ENCODE measurements at places on chromosomes 13 and 19. TPM values are rescaled to one million over a fixed set of nuclear protein-coding genes. Genes with fewer than 3 reads are reported as not detected.

DNA sequence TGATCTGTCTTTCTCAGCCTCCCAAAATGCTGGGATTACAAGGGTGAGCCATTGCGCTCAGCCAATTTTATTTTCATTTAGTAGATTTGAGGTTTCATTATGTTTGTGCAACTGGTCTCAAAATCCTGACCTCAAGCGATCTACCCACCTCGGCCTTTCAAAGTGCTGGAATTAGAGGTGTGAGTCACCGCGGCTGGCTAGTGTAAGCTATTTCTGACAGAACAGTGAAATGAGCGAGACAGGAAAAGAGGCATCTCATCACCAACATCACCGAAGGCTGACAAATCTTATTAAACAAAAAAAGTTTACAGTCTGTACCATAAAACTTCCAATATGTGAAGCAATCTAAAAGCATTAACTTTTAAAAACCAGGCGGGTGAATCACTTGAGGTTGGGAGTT lies 12.2 kb upstream of the ZNF888 start:
- no peak for DNase-seq

The DCAF15 gene
- total RNA-seq: 64.0 TPM

DNA sequence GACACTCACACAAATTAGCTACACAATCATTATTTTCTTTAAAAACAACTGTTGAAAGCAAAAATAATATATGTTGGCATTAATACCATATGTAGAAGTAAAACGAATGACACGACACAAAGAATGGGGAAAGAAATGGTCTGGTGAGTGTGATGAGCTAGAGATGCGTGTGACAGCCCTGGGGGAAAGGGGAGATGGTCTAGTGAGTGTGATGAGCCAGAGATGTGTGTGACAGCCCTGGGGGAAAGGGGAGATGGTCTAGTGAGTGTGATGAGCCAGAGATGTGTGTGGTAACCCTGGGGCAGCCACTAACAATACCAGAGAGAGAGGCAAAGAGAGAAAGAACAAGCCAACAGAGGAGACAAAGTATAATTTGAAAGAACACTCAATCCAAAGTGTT lies 22.3 kb upstream of the LAMP1 start:
- no peak for DNase-seq

The OR7D4 gene
- not detected for total RNA-seq

DNA sequence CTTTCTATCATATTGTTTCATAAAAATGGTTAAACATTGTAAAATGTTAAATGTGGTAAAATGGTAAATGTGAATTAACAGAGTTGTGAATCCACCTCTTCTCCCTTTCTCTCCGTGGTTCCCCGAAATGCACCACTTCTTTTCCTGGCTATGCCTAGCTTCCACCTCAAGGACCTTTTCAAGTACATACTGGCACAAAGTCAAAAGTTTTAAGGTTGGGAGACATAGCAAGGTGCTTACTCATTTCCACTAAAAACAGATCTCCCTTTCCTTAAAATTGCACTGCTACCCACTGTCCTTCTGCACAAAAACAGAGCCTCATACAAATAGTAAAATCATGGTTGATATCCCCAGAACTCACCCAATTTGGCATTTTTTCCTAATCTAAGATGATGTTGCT lies 558.2 kb downstream of the SLITRK6 start:
- DNase-seq: no peak

The KLF2 gene
- 2.7 TPM for total RNA-seq

The RTBDN gene
- not detected for total RNA-seq

GRCh38 chr19:14379294-14380065 lies 1.8 kb upstream of the ADGRE5 start:
- DNase-seq: no peak

DNA sequence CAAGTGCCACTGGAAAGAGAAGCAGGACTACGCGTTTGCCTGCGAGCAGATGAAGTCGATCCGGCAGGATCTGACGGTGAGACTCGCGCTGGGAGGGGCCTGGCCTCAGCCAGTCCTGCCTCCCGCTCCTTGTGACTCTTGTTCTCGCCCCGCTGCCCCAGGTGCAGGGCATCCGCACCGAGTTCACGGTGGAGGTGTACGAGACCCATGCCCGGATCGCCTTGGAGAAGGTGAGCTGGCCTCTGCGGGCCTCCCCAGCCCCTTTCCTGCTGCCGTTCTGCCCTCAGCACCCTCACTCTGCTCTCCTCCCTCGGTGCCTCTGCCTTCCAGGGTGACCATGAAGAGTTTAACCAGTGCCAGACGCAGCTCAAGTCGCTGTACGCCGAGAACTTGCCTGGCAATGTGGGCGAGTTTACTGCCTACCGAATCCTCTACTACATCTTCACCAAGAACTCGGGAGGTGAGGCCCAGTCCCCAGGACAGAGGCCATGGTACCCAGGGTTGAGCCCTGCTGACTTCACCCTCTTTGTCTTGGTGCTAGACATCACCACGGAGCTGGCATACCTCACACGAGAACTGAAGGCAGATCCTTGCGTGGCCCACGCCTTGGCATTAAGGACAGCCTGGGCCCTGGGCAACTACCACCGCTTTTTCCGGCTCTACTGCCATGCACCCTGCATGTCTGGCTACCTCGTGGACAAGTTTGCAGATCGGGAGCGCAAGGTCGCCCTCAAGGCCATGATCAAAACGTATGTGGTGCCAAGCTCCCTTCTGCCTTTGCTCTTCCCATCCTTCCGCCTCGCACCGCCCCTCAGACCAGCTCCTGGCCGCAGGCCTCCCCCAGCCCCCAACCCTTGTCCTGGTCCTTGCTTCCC lies 5.6 kb downstream of the LENG9 start:
- no peak for DNase-seq

GRCh38 chr13:48356750-48357149 lies 53.2 kb downstream of the RB1 start:
- no peak for DNase-seq

The ZNF99 gene
- not detected for total RNA-seq

- DNase-seq: no peak
Measured at GRCh38 chr13:87128491-87128890, 542.7 kb upstream of the SLITRK5 start.

GRCh38 chr13:106088085-106088484 lies 447.4 kb downstream of the EFNB2 start:
- DNase-seq: no peak

All from activated T-helper 2 cell treated with anti-CD3 and anti-CD28 coated beads, Interferon-gamma antibody, Interleukin-2, Interleukin-4, amounts not matched to agents 10 μg/mL and 5 μg/mL and 100 μg/mL, durations not matched to agents 14 hours and 24 hours and 36 hours (primary cell).